ENCODE measurements at places on chromosomes 6 and 20. TPM values are rescaled to one million over a fixed set of nuclear protein-coding genes. Genes with fewer than 3 reads are reported as not detected.

Gene REM1
- total RNA-seq = 0.20 TPM

Gene SPINT4
- total RNA-seq = not detected

DNA sequence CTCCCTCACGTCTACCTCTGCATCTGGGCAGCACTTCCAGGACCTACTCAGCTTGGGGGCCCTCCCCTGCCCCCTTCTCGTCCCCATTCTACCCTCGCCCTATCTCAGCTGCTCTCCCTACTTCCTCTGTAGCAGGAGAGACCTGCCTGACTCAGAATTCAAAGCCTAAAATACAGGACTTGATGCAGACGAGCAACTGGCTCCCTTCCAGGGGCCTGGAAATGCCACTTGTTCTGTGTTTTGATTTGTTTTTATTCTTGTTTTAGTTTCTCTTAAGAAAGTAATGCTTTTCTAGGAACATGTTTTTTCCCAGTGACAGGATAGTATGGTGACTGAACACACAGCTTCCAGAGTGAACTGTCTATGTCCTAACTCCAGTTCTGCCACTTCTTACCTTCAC, 320.4 kb upstream of the CDH4 start:
- ATAC-seq = no peak

Gene B3GAT2
- total RNA-seq = not detected

- no peak for ATAC-seq
Measured at GRCh38 chr6:107244742-107245480, 129.6 kb upstream of the BEND3 start.

Gene PROKR2
- not detected for total RNA-seq

Gene FKBP1C
- total RNA-seq = not detected

GRCh38 chr20:57170343-57170742, 96.1 kb downstream of the BMP7 start:
- peak; percentile 82 for ATAC-seq

DNA sequence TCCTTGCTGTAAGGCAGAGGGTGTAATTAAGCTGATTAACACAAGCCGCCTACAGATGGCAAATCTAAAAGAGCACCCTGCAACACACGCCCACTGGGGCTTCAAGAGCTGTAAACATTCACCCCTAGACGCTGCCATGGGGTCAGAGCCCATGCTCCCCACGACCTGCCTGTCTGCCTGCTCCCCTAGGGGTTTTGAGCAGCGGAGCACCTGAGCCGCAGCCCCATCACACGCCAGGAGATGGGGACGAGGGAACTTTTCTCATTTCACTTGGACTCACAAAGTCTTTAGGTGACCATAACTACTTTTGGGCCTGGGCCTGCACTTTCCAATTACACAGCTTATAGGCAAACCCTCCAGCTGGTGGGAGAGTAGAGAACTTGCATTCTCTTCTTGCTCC, 99.0 kb upstream of the SOX4 start:
- no peak for ATAC-seq

DNA sequence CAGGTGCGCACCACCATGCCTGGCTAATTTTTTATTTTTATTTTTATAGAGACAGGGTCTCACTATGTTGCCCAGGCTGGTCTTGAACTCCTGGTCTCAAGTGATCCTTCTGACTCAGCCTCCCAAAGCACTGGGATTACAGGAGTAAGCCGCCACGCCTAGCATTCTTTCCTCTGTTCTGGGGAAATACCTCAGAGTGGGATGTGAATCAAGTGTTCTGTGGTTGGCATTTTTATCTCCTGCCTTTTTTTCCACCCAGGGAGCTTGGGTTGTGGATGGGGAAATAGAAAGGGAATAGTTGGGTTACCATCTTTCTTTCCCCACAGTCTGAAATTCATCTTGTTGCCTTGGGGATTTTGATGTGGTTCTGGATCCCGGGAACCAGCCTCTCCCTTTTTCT, 24.1 kb downstream of the TFAP2C start:
- peak; percentile 24 for ATAC-seq

- no peak for ATAC-seq
Measured at GRCh38 chr6:152316024-152316423, 321.1 kb downstream of the SYNE1 start.

- ATAC-seq = no peak
Measured at GRCh38 chr6:4864519-4864918, 88.3 kb downstream of the CDYL start.

DNA sequence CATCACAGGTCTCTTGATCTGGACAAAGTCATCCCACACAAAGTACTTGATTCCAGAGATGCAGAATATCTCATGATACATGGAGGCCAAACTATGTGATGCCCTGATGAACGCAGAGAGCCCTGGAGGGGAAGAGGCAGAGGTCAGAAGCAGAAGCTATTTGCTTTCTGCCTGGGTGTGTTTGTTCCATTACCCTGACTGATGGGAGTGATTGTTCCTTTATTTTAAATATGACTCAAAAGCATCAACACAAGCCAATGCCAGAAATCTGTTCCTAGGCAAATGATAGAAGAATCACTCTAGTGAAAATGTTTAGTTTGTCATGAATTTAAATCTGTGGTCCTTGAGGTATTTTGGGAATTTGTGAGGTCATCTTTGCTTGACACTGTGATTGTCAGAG, 54.7 kb upstream of the GGTLC1 start:
- no peak for ATAC-seq

DNA sequence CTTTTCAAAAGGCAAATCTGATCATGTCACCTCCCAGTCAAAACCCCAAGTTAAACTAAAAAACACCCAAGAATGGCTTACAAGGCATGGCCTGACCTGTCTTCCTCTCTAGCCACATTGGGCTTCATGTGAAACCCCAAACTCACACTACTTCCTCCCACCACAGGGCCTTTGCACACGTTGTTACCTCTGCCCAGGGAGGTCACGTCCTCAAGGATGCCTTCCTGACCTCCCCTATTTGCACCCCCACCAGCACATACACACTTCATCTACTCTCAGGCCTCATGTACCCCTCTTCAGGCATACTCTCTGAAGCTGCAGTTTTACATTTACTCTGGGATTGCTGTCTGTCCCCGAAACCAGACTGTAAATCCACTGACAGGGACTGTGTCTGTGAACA, 6.1 kb downstream of the EZR start:
- ATAC-seq = no peak

- no peak for ATAC-seq
Measured at GRCh38 chr6:133741375-133741861, 147.5 kb upstream of the TCF21 start.

DNA sequence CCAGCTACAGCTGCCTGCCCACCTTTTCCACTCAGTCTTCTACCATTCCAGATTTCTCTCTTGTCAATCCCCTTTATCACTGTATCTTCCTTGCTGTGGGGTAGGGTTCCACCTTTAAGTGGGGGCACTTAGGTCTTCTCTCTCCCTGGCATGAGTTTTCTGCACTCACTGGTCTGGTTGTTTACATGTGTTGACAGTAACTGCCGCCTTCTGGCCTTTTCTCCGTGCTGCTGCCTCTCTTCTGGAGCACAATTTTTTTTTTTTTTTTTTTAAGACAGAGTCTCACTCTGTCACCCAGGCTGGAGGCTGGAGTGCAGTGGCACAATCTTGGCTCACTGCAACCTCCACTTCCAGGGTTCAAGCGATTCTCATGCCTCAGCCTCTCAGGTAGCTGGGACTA, 12.0 kb downstream of the RNF114 start:
- no peak for ATAC-seq

- no peak for ATAC-seq
Measured at GRCh38 chr6:82863781-82864180, 201.9 kb downstream of the UBE3D start.

Gene DDX43
- 0.56 TPM for total RNA-seq

DNA sequence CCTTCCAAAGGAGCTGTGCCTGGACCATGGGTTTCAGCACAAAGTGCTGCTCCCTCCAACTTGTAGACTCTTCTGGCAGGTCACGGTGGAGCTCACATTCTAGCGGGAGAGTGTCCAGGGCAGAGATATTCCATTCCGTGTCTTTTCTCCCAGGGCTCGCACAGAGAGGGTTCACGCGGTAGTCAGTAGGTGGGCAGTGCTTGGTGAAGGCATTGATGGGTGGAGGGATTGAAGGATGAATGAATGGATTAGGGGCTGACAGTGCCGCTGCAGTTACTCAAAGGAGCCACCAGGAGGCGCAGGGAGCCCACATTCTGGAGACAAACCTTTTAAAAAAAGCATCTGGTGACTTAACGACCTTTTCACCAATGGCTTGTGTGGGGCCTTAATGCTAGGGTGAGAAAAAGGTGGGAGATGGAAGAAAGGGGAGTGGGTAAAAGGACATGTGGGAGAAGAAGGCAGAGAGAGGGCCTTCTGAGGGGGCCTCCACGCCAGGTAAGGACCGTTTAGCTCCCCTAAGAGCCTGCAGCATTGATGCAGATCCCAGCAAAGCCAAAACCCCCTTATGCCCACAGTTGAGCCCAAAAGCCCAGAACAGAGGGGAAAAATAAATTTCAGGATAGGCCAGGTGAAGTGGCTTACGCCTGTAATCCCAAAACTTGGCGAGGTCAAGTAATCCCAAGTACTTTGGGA, 17.5 kb upstream of the FAM110A start:
- ATAC-seq = peak; percentile 59

GRCh38 chr6:12543953-12544352, 172.6 kb upstream of the PHACTR1 start:
- no peak for ATAC-seq

- peak; percentile 88 for ATAC-seq
Measured at GRCh38 chr20:52191132-52191915, at the start of gene ZFP64. TSS of gene ZFP64 (minus strand) at chr20:52191779. CDS start at chr20:52191636, 143 bp downstream.

Gene CHRNA4
- not detected for total RNA-seq

Gene MLIP
- 8.5 TPM for total RNA-seq

DNA sequence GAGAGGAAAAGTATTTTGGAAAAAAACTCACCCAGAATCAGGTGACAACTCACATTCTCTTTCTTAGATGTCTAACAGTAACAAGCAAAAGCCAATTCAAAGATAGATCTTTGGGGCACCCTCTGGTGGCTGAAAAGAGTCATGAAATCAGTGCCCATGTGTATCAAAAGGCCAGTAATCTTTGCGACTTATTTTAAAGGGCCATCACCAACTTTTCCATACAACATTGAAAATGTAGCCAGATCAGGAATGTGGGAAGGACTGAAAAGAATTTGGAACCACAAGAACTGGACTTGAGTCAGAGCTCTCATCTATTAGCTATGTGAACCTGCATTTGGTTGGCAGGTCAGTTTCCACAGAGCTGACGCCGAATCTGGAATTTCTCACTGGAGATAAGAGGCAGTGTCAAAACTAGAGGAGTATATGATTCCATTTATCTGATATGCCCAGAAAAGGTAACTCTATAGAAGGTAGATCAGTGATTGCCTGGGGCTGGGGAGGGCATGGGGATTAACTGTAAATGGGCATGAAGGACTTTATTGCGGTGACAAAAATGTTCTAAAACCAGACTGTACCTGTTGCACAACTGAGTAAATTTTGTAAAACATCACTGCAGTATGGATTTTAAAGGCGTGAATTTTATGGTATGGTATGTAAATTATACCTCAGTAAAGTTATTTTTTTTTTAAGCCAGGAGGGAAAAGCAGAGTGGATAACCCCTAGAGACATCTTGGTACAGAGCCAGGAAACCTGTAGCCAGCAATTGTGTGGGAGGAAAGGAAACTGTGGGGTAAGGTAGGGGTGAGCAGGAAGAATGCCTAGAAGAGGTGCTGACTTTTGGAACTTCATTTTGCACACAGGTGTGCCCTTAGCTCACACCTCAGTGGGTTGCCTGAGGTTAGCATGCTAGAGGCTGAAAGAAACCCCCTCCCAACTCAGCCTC, 117.1 kb upstream of the ASF1A start:
- ATAC-seq = peak; percentile 71

Gene EDN3
- 5.9 TPM for total RNA-seq

- peak; percentile 48 for ATAC-seq
Measured at GRCh38 chr20:8601542-8601912, 467.4 kb upstream of the PLCB4 start.

DNA sequence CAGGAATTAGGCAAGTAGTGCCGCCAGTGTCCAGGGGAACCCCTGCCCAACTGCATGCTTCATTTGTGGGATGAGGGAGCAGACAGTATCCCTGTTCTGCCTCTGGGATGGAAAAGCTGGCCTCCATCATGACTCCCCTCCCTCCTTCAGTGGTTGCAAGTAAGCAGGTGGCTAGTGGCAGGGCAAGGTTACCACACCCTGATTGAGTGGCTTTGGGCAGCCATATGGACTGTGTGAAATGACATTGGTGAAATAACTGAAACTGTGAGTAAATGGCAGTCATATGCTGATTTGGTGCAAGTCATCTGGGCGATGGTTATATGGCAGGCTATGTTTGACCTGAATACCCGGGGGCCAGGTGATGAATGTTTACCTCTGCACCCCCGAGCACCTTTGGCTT, 33.0 kb downstream of the HDDC2 start:
- ATAC-seq = no peak

Gene CNR1
- 0.72 TPM for total RNA-seq

Gene ERGIC3
- total RNA-seq = 168 TPM

- no peak for ATAC-seq
Measured at GRCh38 chr6:35547676-35548075, 35.0 kb upstream of the TULP1 start.

Gene CGAS
- 8.6 TPM for total RNA-seq

Gene SLC17A3
- total RNA-seq = not detected

- peak; percentile 91 for ATAC-seq
Measured at GRCh38 chr6:13425943-13426931, 61.2 kb downstream of the GFOD1 start.

GRCh38 chr20:23021541-23021940, 13.6 kb upstream of the SSTR4 start:
- ATAC-seq = no peak

GRCh38 chr20:61340157-61340556, 88.1 kb downstream of the CDH4 start:
- no peak for ATAC-seq

DNA sequence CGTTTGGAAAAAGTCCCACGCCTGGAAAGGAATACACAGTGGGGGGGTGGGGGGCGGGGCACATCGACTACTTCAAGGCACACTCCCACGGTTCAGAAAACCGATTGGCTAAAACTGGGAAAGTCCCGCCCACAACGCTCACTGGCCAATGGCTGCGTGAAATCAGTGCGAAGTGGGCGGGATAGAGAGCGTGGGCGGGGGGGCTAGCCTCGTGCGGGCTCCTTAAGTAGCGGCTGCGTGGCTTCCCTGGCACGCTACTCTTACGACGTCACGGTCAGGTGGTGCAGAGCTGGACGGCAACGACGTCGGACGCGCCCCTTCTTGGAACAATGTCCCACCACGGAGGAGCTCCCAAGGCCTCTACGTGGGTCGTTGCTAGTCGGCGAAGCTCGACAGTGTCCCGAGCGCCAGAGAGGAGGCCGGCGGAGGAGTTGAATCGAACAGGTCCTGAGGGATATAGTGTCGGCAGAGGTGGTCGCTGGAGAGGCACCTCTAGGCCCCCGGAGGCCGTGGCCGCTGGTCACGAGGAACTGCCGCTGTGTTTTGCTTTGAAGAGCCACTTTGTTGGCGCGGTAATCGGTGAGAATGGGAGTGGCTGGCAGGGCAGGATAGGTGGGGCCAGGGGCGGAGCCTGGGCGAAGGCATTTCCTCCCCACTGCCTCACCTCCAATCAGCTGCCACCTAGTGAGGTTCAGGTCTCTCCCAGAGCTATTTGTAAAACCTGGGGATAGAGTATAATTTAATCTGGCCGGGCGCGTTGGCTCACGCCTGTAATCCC, at the start of gene DDX43:
TSS of gene DDX43 (plus strand) at position 252 of the 778 bp plus-strand sequence. CDS start at position 330, 78 bp downstream.
- peak; percentile 92 for ATAC-seq

Data from esophagus mucosa (tissue), 1 donor.